CD4-positive, alpha-beta T cell treated with Interleukin-17A for 1 hour (primary cell): ENCODE measurements at places on chromosomes 6 and 20.

DNA sequence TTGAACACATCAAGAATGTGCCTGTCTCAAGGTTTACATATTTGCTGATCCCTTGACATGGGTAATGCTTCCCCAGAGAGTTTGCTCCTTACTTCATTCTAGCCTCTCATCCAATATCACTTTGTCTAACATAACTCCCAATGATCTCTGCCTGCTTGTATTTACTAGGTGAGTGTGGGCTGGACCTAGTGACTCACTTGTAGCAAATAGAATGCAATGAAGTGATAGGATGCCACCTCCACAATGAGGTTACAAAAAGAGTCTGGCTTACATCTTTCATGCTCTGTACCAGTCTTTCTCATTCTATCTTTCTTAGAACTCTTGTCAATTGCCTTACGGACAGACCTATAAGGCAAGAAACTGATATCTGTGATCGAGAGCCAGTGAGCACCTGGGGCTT is 44.9 kb upstream of the TMEM200A start:
- DNase-seq = no peak

GRCh38 chr20:34874094-34874654 is 1.5 kb upstream of the GGT7 start:
- DNase-seq = peak; percentile 62

DNA sequence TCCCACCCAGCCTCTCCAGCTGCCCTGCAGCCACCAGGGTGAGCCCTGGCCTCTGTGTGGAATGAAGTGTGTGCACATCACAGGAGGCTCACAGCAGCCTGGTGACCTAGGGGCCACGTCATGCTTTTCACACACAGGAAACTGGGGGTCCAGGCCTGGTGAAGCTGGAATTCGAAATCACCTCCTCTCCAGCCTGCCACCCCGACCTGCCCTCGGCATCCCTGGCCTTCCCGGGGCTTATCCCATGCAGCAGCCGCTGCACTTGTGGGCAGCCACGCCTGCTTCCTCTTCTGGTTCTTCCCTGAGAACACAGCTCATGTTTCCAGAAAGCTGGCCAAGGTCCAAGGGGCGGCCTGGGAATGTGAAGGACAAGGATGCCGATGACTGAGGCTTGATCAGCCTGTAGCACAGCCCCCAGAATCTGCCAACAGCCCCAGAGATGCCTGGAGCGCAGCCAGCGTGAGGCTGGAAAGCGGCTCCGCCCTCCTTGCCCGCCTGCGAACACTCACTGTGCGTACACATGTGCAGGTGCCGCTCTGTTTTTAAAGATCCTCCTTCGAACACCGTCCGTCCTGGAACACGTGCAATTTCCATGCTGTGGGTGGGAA is 4.2 kb upstream of the NTSR1 start:
- DNase-seq = no peak

GRCh38 chr6:43817192-43817591 is 47.2 kb downstream of the VEGFA start:
- no peak for DNase-seq

GRCh38 chr6:157091856-157092460 is 231.4 kb downstream of the TMEM242 start:
- DNase-seq = no peak

DNA sequence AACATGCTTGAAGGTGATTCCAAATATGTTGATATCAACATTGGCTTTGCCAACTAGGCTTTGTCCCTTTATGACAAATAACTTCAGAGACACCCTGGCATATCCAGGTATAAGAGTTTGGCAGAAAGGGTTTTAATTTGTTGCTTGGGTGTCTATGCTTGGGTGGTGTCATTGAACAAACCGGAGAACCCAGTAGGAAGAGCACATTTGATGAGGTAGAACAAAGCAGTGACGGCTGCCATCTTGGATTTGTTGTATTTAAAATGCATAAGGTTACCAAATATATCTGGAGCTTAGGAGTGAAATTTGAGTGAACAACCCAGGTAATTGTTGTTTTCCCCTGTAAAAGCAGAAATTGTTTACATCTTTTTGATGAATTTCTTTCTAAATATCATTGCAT is 503.7 kb upstream of the JARID2 start:
- no peak for DNase-seq

DNA sequence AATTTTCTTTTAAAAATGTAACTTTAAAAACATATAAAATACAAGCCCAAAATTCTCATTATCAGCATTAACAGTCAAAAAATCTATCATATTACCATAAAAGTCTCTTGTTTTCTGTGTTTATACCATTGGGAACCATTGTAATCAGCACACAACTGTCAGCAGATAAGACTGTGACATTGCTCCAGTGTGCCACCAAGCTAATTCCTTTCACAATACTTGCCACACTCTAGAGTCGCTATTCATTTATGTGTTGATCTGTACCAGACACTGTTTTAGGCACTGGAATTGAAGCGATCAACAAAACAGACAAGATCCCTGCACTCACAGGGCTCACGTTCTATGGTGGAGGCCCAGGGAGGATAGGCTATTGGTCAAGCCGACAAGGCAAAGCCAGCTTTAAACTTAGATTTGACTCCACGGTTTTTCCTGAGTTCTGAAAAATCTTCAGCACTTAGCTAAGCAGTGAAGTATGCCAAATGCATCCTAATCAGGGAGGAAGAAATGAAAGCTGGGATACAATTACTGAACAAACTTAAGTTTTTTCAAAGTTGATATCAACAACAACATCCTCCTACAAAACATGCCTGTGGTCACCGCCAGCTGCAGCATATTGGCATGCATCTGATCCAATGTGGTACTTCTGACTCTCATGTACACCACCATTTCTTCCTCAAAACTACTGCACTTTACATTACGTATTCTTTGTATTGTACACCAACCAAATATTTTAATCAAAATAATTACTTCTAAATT is 60.5 kb downstream of the GMDS start:
- no peak for DNase-seq

DNA sequence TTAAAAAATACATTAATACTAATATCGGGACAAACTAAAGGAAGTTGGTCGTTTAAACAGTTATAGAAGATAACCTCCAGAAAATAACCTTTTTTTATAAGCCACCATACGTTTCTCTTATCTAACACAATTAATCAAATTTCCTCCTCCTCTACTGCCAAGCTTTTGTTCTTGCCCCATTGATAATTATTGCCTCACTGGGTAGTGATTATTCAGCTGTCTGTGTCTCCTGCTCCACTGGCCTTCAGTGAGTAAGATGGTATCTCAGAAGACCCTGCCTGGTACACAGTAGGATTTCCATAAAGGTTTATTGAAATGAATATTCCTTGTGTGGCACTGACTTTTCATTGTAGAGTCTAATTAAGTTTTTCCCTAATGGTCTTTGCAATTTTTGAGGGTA is 165.5 kb upstream of the SCGN start:
- DNase-seq = no peak

- no peak for DNase-seq
These were observed 36.2 kb upstream of the CCDC167 start for GRCh38 chr6:37535759-37536490.

DNA sequence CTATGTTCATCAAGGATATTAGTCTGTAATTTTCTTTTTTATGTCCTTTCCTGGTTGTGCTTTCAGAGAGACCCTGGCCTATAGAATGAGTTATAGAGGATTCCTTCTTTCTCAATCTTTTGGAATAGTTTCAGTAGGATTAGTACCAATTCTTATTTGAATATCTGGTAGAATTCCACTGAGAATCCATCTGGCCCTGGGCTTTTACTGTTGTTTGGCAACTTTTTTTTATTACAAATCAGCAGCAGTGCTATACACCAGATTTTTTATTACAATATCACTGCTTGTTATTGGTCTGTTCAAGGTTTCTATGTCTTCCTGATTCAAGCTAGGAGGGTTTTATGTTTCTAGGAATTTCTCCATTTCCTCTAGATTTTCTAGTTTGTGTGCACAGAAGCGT is 50.0 kb upstream of the NRSN1 start:
- DNase-seq = no peak

GRCh38 chr20:45115386-45115774 is 406 bp upstream of the WFDC5 start:
- DNase-seq = no peak
